GF-D8 (cell line): ENCODE measurements at places on chromosomes 2 and 18.

- DNase-seq = no peak
Observed at GRCh38 chr2:64376926-64377325, 77.0 kb upstream of the LGALSL start.

DNA sequence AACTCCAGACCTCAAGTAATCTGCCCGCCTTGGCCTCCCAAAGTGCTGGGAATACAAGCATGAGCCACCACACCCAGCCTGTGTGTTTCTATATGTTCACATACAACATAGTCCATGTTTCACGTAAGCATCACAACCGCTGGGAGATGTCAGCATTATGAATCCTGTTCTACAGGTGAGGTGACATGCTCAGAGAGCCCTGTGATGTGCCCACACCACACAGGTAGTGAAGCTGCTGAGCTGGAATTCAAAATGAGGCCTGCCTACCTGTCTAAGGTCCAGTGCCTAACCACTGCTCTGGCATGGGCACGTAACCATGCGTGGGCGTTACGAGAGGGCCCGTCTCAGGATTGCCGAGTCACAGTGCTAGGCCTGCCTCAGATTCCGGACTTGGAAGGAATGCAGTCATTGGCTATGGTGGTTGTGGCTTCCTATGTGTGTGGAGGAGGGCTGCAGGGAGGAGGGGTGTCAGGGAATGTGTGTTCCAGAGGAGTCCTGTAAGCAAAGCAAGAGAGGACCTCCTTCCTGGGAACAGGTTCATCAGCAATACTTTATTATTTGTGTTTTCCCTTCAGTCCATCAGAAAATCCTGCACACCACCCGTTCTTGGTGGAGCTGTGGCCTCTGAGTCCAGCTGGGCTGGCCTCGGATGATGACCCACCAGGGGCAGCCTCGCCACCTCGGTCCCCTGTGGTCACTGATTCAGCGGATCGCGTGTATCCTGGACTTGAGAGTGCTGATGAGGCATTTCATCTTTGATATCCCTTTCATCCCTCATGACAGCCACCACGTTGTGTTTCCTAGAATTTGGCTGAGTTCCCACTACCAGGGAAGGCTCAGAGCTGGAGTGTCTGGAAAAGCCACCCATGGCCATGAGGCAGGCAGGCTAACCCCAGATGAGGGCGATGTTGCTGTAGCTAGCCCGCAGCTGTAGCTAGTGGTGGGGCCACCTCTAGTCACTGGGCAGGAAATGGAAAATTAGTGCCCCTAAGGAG lies 31.1 kb downstream of the HK2 start:
- DNase-seq = no peak

DNA sequence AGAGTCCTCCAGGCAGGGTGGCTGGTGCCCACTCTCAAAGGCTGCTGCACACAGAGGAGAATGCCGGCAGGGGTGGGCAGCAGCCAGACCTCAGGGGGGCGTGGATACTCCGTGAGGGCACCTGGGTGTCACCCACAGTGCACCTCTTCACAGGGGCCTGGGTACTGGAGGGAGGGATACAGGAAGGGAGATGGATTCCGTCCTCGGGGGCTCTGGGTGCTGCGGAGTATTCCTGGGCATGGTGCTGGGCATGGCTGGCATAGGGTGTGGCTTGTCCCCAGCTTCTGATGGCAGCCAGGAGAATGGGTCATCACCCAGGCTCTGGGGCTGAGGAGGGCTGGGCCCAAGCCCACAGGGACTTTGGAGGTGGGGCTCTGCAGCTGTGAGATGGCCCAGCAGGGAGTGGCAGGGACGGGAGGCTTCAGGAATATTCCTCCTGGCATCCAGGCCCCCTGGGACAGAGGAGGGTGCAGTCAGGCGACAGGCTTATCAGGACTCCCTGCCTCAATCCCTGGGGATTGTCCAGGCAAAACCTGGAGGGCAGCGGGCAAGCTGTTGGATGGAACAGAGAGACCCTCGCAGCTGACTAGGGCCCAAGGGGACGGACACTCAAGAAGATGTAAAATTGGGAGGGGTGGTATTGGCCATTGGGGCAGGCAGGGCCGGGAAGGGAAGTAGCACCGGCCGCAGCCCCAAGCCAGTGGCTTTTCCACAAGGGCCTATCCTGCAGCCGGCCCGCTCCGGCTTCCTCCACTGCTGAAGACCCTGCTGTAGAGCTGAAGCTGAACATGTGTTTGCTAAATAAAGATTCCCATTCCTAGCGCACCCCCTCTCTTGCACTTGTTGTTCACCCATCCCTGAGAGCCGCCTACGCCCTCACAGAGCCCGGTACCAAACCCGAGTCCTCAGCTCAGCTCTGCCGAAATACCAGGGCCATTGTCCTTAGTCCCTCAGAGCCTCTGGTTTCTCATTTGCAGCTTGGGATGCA lies 5.7 kb upstream of the KLHL30 start:
- DNase-seq = no peak

- no peak for DNase-seq
Observed at GRCh38 chr2:106032676-106033075, 161.4 kb downstream of the UXS1 start.

DNA sequence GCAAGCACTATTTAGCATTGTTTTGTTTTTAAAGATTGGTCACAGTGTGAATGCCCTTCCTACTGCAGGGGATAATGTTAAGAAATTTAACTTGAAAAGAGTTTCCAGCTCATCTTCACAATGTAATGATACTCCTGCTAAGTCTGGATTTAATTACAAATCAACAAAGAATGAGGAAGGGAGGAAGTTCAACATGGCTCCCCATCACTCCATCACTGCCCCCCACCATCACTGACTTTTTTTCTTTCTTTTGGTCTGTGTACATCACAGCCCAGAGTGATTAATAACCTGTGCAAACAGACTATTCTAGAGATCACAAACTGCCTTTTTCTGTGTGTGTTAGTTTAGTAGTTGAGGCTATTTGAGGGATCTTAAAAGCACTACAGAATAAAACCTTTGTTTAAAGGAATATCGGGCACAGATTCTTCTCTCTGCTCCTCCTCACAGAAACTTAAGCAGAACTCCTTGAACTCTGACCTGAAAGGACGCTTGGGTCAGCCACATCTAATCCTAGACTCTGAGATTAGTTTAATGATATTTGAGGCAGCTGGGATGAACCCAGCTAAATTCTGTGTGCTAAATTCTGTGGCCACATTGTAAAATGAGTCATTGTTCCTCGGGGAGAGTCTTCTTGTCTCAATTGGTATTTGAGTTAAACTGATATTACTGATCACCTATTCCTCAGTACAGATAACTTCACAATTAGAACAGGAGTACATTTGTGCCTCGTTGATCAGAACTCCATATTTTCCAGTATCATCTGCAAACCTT lies 47.8 kb downstream of the SATB2 start:
- DNase-seq = no peak

DNA sequence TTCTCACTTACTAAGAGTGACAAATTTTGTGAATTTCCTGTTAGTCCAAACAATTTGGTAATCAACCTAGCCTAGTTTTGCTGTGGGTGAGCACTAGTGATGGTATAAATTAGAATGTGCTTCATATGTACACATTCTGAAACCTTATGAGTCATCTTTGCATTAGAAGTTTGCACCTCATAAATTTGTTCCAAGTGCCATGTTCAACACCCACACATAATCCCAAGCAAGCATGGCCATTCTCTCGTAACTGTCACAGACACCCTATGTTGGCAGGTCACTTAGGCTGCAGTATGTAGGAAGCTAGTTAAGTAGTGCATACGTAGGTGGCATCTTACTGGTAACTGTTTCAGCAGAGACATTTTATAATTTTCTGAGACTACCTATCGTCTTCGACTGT lies 46.9 kb downstream of the NAB1 start:
- no peak for DNase-seq

DNA sequence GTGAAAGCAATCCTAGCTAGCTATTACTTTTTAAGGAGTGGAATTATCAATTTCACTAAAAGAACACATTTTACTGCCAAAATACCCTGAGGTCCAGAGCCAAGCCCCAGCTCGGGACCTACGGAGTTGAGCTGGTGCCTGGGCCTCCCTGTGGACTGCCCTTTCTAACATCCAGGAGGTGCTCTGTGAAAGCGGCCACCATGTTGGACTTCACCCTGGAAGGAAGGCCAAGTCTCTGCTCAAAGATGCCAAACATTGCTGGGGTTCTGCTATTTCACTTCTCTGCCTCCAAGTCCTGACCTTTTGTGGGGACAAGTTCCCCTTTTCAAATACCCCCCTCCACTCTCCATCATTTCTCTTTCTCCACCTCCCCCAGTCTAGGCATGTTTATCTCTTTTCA lies 498.7 kb upstream of the RAB6C start:
- DNase-seq = no peak

DNA sequence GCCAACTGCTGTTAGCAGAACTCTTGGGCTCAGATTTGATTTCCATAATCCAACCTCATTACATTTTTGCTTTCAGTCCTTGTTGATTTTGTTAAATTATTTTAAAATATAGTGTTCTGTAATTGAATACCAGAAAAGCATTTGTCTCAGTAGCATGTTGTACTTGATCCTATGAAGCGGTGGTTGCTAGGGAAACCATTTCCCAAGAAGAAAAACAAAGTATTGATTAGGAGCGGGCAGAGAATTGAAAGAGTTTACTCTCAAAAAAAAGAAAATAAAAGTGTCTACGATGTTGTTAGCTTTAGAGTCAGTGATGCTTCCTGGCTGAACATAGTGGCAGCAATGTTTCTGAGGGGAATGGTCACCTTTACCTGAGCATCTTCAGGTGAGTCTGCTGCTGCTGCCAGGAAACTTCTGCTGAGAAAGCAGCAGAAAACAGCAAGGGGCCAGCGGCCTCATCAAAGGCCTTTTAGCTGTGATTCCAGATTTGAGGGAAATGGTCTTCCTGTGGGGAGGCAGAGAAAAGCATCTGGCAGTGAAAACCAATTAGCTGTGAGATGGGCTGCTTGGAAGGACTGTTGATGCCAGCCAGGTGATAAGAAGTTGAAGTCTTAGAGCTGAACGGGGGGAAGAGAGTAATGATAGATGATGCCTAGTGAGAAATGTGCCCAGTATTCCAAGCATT lies 37.1 kb downstream of the CRIM1 start:
- no peak for DNase-seq

- no peak for DNase-seq
Observed at GRCh38 chr2:49167131-49167530, 12.8 kb upstream of the FSHR start.

- no peak for DNase-seq
Observed at GRCh38 chr18:42813570-42813969, 301.9 kb downstream of the RIT2 start.

- no peak for DNase-seq
Observed at GRCh38 chr2:224847961-224848850, 132.0 kb upstream of the CCDC195 start.

GRCh38 chr2:35510636-35511035 lies 844.9 kb upstream of the CRIM1 start:
- no peak for DNase-seq

- no peak for DNase-seq
Observed at GRCh38 chr2:239132156-239132709, 268.6 kb downstream of the HDAC4 start.

- no peak for DNase-seq
Observed at GRCh38 chr18:21191596-21192307, 50.3 kb upstream of the GREB1L start.

DNA sequence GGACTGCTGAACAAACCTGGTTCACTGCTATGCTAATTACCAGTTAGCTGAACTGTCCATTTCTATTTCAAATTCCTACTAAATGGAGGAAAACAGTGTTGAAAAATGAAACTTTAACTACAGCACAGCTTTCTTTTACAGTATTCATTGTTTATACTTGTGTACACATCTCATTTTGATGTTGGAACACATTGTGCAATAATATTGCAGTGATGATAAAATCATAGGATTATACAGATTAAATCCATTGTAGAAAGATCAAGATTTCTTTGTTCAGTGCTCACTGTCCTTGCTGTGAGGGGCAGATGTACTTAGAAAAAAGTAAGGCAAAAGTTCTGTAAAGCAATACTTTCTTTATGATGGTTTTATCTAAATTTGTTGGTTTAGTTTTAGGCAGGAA lies 1055.1 kb downstream of the LRP1B start:
- no peak for DNase-seq

DNA sequence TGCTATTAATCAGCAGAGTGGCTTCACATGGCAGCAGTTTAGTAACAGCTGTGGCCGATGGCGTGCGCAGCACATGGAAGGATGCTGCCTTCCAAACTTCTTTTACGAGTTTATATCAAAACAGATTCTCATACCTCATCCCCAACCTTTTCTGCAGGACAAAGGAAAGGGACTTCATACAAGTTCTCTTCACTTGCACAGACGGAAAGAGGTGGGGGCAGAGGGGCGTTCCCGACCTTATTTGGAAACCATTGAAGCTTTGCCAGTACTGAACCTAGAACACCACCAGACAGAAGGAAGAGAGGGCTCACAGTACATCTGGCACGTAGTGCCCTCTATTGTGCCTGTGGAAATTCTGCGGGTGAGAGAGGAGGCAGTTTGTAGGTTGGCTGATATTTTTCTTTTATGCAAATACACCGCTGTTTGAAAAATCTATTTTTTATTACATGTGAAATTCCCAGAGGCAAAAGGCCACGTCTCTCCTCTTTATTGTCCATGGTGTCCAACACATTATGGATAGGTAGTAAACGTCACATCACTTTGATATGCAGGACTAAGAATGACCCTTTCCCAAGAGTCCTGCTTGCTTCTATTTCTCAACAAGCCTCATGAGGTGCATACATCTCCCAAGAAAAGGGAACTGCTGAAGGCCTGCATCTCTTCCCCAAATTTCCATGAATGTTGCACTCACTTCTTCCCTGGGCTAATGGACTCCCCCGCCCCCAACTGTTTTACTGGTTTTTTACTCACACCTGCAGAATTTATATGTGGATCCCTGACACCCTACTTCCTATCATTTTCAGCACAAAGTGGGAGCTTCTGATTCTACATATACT lies 31.3 kb downstream of the COLEC12 start:
- no peak for DNase-seq
